GM23248 (cell line): ENCODE measurements at places on chromosomes 12 and 14.
A peak's percentile ranks its signal among the peaks of the same experiment; 100 is the strongest.

DNA sequence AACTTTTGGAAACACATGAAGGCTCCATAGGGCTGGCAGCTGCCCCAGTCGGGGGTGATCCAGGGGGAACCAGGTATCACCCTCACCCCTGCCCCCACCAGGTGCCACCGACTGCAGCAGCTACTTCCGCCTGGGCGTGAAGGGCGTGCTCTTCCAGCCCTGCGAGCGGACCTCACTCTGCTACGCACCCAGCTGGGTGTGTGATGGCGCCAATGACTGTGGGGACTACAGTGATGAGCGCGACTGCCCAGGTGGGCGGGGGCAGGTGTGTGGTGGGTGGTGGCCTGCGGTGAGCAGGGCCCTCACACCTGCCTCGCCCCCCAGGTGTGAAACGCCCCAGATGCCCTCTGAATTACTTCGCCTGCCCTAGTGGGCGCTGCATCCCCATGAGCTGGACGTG, 22.3 kb upstream of the NXPH4 start:
- DNase-seq: no peak

GRCh38 chr12:108559748-108560147, 1.2 kb downstream of the SART3 start:
- peak; percentile 23 for DNase-seq

GRCh38 chr12:4202918-4203317, 70.6 kb upstream of the CCND2 start:
- no peak for DNase-seq

- no peak for DNase-seq
Measured at GRCh38 chr14:22623047-22623446, 21.1 kb downstream of the OR6J1 start.

GRCh38 chr14:68739701-68740100, 53.2 kb downstream of the ZFP36L1 start:
- no peak for DNase-seq

GRCh38 chr12:99847936-99848335, 136.8 kb downstream of the ANKS1B start:
- no peak for DNase-seq

- peak; percentile 67 for DNase-seq
Measured at GRCh38 chr12:121697093-121697698, 15.4 kb upstream of the TMEM120B start.

- DNase-seq: peak; percentile 70
Measured at GRCh38 chr12:69388371-69388770, 28.8 kb downstream of the YEATS4 start.

DNA sequence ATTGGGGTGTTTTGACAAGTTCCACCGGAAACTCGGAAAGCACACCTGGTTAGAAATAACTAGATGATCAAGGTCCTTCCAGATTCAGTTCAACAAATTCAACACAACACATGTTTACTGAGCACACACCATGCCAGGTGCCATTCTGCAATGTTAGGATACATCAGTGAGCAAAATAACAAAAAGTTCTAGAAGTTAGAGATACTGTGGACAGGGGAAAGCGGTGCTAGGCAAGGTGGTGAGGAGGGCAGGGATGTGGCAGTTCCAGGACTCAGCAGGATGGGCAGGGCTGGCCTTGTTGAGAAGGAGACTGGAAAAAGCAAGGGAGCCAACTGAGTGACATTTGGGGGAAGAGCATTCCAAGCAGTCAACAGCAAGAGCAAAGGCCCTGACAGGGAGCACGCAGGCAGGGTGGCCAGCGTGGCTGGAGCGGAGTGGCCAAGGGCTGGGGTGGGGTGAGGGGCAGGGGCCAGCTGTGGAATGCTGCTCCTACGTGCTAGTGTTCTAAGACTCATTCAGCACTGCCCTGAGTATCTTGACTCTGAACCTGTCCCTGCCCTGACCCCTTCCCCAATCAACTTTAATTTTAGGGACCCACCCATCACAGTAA, 19.4 kb upstream of the FAIM2 start:
- DNase-seq: no peak

DNA sequence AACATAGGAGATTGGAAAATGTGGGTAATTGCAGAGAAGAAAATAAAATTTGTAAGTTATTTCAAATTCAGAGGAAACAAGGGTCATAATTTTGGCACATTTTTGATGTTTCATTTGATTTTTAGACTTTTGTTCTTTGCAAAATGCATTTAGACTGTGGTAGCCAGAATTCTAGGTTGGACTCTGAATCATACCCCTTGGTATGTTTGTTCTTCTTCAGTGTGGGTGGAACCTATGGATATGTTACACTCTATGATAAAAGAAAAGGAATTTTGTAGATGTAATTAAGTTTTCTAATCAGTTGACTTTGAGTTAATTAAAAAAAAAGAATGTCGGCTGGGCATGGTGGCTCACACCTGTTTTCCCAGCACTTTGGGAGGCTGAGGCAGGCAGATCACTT, 827.0 kb downstream of the AACS start:
- DNase-seq: no peak

GRCh38 chr14:41505491-41505890, 101.2 kb upstream of the LRFN5 start:
- no peak for DNase-seq
